Astrocyte of the hippocampus (primary cell): ENCODE measurements at places on chromosomes 5 and 9.

GRCh38 chr9:89481538-89481915 lies 16.4 kb downstream of the SEMA4D start:
- DNase-seq, result no peak

DNA sequence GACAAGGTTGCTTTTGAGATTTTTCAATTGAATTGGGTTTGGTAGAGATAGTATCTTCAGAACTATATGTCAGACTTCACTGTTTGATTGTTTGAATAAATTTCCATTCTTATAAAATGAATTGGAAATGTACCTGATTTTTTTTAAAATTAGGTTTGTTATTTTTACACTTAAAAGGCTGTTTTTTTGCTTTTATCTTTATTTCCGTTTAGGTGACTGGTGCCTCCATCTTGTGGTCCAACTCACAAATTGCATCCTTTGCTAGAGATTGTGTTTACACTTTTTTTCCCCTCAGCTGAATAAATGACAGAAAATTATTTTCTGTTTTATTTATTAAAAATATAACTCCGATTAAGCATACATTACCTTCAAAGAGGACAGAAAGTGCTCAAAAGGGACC lies 15.6 kb downstream of the NDUFAF2 start:
- peak; percentile 46 for DNase-seq

- DNase-seq, result peak; percentile 4
Observed at GRCh38 chr5:89697581-89697980, 712.0 kb downstream of the CETN3 start.

DNA sequence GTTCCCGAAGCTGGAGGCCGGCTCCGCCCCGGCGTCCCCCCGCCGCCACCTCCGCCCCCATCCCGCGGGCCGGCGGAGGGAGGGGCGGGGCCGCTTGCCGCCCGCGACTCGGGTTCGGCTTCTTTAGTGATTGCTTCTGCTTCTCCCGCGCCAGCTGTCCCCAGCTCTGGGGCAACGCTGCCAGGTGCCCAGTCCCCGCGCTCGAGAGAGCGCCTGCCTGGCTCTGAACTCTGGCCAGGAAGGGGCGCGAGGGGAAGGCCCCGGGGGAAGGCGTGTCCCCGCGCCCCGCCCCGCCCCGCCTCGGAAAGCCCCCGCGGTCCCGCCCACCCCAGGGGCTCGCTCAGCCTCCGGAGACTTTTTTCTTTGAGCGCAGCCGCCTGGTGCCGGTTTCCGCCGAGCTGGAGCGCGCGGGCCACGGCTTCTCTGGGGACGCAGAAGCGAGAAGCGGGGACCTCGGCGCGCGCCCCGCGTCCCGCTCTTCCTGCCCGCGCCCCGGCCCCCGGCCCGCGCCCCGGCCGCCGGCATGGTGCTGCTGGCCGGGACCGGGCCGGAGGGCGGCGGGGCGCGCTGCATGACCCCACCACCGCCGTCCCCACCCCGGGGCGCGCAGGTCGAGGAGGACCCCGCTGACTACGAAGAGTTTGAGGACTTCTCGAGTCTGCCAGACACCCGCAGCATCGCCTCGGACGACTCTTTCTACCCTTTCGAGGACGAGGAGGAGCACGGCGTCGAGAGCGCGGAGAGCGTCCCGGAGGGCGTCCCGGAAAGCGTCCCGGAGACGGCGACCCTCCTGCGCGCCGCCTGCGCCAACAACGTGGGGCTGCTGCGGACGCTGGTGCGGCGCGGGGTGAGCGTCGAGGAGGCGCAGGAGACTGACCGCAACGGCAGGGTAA lies at the start of gene ANKRD33B:
TSS of gene ANKRD33B (plus strand) at position 126 of the 893 bp plus-strand sequence. CDS start at position 524, 398 bp downstream.
- peak; percentile 91 for DNase-seq

DNA sequence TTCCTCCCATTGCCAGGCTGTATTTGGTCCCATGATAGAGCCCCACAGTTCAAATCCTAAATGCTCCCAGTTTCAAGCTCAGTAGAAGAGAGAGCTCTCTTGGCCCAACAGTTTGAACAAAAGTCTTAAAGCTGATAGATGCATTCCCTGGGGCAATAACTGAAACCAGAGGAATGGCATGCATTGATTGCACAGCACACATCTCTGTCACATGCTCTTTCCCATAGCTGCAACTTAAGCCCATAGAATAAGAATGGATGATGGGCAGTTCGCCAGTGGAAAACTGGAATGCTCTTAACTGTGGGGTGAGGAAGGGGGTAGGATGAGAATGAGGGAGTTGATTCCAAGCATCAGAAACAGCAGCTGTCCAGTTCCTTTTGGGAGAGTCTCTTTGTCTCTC lies 1942.4 kb upstream of the WWC1 start:
- no peak for DNase-seq

DNA sequence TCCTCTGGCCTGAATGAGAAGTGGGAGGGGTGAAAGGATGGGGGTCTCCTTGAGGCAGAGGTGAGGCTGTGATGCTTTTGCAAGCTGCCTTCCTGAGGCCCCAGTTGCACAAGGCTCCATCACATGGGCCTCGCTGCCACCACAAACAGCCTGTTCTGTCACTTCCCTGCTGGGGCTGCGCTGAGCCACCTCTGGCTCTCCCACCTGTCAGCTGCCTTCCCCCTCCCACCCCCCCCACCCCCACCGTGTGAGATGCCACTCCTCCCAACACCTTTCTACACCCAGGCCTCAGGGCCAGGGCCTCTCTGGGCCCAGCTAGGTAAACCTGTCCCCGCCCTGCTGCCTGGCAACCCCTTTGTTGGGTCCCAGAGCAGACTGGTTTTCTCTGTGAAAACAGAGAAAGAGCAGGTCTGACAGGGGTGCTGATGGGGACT lies 4.5 kb upstream of the PDLIM4 start:
- no peak for DNase-seq

- DNase-seq, result peak; percentile 65
Observed at GRCh38 chr5:669111-669841, 23.9 kb downstream of the TPPP start.

DNA sequence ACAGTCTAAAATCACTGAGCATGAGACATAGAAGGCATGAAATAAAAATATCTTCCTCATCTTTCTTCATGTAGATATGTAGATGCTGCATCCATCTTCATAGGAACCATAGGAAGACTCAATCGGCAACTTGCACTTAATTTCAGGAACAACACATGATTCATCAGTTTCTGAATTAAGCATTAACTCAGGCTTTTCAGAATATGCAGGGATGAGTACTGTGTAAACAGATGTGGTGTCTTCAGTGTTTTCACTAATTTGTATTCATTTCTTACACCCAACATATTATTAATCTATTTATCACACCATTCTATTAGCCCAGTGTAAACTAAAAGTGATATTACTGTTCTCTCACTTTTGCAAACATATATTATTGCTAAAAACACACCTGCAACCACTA lies 305.9 kb upstream of the DAB2 start:
- no peak for DNase-seq

DNA sequence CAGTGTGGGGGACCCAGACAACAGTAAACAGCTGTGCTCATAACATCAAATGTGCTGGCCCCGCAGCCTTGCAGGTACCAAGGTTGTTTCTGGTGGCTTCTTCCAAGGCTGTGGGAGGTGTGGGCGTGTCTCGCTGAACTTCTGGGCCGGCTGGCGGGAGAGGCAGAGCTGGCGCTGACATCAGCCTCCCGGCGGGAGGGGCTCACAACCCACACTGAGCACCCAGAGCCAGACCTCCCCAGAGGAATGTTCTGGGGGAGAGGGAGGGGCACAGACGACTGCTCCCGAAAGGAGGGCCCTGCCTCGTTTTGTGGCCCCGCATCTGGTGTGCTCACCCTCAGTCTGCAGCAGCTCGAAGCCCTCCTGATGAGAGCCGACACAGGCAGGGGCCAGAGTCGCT lies 6.9 kb upstream of the SLC12A7 start:
- peak; percentile 60 for DNase-seq

DNA sequence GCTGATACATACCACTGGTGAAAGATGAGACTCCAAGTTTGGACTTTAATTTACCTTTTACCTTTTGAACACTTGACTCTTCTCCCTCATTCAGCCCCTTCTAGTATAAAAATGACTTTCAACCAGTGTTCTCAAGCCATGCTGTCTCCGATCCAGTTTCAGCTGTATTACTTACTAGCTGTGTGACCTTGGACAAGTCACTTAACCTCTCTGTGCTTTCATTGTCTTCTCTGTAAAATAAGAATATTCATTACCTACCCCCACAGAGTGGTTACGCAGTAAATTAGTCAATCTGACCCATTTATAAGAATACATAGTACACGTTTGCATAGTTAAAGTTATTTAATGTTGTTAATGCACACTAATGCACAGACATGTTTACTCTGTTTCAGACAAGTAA lies 12.6 kb upstream of the CEMIP2 start:
- no peak for DNase-seq

- DNase-seq, result peak; percentile 82
Observed at GRCh38 chr5:64147849-64148441, 17.7 kb upstream of the RNF180 start.

DNA sequence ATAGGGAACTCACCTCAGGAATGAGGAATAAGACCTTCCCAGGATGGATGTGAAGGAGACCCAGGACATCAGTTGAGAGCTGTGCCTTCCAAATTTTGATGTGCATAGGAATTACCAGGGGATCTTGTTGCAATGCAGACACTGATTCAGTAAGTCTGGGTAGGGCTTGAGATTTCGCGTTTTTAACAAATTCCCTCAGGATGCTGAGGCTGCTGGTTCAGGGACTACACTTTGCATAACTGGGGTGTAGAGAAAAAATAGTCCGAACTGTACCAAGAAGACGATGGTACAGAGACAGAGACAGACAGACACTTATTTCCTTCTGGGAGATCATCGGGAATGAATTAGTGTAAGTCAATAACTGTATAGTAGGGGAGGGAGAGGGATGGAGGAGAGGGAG lies 82.3 kb upstream of the FREM1 start:
- peak; percentile 1 for DNase-seq

DNA sequence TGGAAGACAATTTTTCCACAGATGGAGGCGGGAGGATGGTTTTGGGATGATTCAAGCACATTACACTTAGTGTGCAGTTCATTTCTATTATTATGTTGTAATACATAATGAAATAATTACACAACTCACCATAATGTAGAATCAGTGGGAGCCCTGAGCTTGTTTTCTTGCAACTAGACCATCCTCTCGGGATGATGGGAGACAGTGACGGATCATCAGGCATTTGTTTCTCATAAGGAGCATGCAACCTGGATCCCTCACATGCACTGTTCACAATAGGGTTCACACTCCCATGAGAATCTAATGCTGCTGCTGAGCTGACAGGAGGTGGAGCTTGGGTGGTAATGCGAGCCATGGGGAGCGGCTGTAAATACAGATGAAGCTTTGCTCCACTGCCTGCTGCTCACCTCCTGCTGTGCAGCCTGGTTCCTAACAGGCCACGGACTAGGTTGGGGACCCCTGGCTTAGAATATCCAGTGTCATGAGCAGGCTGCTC lies 1.6 kb downstream of the STKLD1 start:
- no peak for DNase-seq

GRCh38 chr5:10639846-10640368 lies 76.0 kb downstream of the ANKRD33B start:
- DNase-seq, result no peak

DNA sequence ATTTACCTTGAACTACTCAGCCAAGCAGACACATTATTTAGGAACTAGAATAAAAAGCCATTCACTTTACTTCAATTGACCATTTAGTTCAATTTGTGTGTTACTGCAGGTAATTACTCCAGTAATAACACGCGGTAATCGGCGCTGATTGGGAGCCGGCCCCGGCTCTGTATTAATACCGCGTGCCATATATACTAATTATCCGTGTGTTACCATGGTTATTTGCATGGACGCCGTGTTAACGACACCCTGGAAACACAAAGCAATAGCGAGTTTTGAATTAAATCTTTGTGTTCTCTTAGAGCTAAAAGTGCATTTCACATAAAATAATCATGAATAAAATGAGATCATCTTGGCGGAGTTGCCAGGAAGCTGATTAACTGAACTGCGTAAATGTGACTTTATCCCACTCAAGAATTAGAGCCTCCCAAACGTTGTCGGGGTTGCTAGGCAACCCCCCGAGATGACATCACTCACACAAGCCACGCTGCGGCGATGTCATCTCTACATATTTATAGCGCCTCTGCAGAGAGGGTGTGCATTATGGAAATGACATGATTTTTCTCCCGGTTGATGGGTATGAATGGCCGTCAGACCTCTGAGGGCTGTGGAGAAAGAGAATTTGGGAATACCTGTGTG lies 41.4 kb upstream of the RNU6ATAC start:
- peak; percentile 89 for DNase-seq

- peak; percentile 3 for DNase-seq
Observed at GRCh38 chr5:69209602-69210001, 20.2 kb downstream of the CENPH start.
